ENCODE measurements at places on chromosomes 16 and 17.

- DNase-seq, result no peak
Observed at GRCh38 chr16:77376358-77376757, 58.5 kb downstream of the ADAMTS18 start.

GRCh38 chr17:64306850-64307463 lies 43.9 kb upstream of the TEX2 start:
- DNase-seq, result peak; percentile 36

DNA sequence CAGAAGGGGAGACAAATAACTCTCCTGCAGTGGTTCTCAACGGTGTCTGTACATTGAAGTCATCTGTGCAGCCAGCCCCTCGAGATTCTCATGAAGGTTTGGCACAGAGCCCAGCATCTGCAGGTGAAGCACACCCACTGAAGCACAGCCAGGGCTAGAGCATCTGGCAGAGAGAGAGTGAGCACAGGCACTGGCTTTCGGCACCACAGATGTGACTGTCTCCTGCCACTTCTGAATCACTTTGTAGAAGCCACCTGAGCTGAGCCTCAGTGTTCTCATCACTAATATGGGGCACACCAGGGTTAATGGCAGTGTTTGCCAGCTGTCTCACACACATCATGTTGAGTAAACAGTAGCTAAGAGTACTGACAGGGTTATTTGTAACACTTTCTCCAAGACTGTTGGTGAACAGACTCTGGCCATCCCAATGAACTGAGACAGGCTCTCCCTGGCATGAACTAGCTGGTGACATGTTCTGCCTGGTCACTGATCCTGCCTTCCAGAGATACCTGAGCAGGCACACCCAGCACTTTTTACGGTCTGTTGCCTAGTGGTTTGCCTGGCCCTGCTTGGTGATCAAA lies 10.9 kb downstream of the HSPB9 start:
- DNase-seq, result no peak

DNA sequence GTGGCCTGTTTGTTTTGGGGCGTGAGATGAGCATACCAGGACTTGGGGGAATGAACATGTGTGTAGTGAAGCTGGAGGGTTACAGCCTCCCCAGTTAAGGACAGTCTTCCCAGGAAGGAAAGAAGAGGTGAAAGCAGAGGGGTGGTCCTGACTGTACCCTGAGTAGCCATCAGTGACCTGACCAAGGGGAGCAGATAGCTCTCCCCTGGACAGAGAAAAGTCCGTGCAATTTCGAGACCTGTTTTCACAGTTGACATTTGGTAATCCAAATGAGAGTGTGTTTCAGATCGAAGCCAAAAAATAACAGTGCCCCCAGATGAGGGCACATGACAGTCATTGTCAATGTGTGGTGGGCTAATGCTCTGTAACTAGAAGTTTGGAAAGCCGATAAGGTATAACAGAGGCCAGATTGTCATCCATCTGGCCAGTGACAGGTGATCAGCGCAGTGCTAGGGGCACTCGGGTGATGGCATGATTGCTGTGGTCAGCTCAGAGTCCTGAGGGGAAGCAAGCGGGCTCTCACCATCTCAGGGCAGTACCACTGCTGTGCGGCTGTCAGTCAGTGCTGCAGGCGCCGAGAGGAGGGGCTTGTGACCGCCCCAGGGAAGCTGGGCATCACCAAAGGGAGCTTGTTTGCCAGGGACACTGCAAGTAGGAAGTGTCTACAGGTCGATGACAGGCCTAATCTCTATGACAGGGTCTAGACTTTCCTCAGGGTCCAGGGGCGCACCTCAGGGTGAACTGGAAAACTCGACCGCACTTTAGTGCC lies 1.1 kb upstream of the NME2 start:
- DNase-seq, result no peak

All from stimulated activated CD8-positive, alpha-beta memory T cell treated with anti-CD3 and anti-CD28 coated beads, Interleukin-7, amount 100 ng/mL, for 4 hours (primary cell).